Fibroblast of skin of left quadriceps (primary cell): ENCODE measurements at places on chromosomes 11 and 22.
A peak's percentile ranks its signal among the peaks of the same experiment; 100 is the strongest.

DNA sequence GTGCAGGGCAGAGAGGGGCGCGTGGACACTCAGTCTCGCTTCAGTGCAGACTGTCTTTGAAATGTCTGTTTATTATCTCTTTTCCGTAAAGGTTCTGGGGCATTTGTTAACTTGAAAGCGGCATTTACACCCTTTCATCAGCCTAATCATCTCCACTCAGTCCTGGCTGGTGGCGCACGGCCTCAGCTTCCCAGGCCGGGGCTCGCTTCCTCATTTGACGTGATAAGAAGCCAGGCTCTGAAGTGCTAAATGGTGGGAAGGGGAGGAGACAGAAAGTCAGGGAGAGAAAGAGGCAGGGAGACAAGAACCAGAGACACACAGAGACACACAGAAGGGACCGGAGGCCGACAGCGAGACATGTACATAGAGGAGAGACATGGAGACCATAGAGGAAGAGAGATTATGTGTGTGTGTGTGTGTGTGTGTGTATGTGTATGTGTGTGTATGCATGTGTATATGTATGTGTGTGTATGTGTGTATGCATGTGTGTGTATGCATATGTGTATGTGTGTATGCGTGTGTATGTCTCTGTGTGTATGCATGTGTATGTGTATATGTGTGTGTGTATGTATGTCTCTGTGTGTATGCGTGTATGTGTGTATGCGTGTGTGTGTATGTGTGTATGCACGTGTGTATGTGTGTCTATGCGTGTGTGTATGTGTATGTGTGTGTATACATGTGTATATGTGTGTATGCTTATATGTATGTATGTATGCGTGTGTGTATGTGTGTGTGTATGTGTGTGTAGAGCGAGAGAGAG is 101.5 kb downstream of the ST3GAL4 start:
- DNase-seq, result no peak

DNA sequence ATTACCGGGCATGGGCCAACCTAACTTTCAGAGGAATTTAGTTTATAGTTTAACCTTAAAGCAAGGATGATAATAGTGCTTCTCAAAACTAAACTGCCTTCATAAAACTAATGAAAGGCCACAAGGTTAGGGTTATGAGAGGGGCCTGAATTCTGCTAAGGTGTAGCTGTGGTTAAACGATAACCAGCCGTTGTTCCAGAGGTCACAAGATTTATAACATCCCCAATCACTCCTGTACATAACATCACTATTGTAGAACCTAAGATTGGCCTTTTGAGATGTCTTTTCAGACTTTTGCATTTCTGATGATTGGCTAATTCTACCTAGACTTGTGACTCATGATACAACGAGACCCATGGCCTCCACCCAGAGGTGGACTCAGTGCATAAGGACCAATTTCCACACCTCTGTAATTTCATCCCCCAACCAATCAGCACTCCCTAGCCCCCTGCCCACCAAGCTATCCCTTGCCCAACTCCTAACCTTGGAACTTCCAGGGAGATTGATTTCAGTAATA is 69.8 kb downstream of the ADAMTS15 start:
- no peak for DNase-seq

DNA sequence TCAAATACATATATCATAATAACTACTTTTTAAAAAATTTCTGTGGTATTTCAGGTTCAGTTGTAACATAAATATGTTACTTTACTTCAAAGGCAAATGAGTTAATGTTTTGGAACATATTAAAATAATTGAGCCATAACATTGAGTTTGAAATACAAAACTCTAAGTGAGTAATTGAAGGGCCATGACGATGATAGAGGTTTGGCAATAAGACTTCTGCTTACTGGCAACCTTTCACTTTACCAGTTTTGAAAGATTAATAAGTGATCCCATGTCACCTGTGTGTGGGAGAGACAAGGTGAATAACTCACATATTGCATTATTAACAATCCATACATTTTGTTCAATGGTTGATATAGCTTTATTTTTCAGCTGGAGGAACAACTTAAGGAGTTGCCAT is 144.4 kb downstream of the GRIA4 start:
- no peak for DNase-seq

DNA sequence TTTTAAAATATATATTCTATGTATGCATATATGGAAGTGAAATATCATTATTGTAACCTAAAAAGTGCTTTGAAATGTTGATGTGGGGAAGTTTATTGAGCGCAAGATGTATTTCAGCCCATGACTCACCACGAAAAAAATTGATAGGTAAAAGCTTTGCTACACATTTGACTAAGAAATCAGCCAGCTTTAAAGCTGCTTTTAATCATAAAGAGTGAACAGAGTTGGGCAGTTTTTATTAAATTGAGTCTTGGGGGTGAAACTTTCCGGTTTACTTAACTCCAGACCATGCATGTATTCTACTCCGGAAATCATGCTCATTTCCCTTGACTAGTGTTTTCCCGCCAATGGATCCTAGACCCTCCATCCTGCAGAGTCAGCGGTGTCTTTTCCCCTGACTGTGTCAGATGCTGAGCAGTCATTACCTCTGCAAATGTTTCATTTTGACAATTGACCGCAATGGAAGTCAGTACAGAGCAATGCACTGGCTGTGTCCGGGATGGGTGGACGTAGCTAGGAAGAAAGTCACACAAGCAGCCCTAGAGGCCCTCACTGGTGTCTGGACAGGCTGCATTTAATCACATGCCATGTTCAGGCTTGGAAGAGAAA is 47.2 kb upstream of the MPEG1 start:
- no peak for DNase-seq

DNA sequence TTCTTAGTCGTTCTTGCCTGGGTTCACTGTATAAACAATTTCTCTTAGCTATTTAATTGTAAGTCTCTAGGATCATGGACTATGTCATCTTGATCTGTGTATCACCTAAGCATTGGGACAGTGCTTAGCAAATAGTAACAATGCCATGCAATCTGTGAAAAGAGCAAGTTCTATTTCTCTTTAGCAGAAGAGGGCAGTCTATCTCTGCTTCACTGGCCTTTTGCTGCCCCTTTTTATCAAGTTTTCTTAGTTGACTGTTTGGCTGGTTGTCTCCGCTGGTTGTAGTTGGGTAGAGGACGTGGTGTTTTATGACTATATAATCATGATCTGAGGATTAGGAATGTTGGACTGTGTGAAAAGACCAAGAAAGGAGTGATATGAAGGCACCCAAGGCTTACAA is 315.0 kb downstream of the JRKL start:
- DNase-seq, result no peak

DNA sequence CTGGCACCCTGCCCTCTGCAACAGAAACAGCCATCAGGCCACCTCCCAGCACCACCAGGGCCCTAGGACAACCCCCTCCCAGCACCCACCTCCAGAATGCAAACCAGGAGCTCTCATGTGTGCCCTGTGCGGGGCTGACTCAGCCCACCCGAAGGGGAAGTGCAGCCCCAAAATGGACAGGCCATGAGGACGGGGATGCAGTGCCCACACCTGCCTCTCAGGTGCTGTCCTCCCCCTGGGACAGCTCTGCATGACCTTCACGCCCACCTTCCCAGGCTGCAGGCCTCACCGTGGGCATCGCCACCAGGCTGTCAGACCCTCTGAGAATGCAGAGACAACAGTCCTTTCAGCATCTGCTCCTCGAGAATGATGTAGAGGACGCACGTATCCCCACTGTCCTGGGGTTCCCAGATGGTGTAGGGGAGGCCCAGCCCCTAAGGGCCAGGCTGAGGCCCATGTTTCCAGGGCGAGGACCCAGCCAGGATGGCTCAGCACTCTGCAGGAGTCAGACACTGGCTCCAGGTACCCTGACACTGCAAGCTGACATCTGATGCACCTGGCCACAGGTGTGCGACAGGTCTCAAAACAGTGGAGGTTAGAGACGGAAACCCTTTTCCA is 13.5 kb downstream of the MOB2 start:
- no peak for DNase-seq

- no peak for DNase-seq
These were observed 34.4 kb downstream of the TP53I11 start for GRCh38 chr11:44916331-44916730.

- DNase-seq, result no peak
These were observed 83.9 kb downstream of the NCAM1 start for GRCh38 chr11:113045146-113045545.

DNA sequence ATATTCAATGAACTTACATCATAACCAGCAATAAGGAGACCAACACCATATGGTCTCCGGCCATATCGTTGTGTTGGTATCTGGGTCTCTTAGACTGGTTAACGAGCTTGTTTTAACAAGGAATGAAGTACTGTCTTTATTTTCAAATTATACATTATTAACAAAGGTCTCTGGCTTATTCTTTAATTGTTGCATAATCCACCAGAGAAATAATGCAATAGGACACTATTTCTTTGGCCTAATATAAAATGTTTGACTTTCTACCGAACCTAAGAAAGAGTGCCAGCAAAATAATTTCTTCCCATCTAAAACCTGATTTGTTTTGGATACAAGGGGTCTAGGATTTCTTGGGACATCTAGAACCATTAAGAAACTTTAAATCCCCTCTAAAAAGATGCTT is 6.4 kb downstream of the PSMA1 start:
- no peak for DNase-seq

- peak; percentile 37 for DNase-seq
These were observed 26.2 kb downstream of the TCP11L1 start for GRCh38 chr11:33065445-33066178.

DNA sequence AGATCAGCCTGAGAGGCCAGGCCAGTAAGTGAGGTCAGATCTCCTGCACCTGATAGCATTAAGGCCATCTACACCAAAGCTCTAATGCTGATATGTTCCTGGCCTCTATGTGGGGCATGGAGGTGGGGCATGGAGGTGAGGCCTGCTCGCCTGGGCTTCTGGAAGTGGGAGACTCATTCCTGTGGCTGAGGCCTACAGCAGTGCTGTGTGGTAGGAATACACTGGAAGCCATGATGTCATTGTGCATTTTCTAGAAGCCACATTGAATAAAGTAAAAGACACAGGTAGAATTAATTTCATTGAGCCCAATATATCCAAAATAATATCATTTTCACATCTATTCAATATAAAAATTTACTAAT is 2.7 kb downstream of the PNPLA3 start:
- DNase-seq, result no peak

- no peak for DNase-seq
These were observed 166.8 kb downstream of the CSNK2A3 start for GRCh38 chr11:11186249-11186648.

- no peak for DNase-seq
These were observed 86.0 kb upstream of the IZUMO1R start for GRCh38 chr11:94218372-94218771.

DNA sequence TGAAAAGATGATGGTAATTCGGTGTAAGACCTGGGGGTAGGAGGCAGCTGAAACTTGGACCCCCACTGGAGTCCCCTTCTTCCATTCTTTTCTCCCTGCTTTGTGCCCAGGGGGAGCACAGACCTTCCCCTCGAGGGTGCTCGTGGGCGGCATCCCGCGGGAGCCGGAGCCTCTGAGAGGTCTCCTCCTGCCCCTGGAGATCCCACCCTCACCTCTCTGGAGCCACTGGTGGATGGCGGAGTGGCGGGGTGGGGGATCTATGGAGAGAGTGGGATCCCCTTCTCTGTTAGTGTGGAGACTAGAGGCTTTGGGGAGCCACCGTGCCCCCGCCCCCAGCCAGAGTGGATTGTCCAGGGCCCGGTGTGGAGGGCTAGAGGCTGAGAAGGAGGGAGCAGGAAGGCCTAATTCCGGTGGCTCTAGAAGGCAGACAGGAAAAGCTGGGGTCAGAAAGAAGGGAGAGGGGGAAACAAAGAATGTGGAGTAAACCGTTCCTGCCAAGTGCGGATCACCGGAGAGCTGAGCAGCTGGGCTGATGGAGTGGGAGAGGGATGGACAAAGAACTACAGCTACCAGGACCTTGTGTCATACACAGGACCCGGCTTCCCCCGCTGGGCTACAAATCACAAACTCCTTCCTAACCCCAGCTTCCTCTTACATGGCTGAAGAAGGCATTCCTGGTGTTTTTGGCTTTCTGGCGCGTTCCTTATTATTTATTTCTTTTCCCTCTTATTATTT is 41.9 kb downstream of the KCNJ1 start:
- DNase-seq, result no peak

DNA sequence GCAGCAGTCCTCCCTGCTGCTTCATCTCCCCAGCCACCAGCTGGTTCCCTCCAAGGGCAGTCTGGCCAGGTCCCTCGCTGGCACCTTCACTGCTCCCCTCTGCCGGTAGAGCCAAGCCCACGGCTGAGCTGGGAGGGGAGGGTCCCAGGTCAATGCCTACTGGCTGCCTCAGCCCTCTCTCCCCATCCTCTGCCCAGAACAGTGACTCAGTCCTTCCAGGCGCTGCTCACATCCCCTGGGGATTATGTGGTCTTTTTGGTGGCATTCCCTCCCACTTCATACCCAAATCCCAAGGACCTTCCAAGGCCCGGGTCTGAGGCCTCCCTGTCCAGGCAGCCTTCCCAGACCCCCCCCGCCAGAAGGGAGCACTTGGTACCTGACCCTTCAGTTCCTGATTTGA is 44.9 kb downstream of the WNT7B start:
- DNase-seq, result peak; percentile 2

DNA sequence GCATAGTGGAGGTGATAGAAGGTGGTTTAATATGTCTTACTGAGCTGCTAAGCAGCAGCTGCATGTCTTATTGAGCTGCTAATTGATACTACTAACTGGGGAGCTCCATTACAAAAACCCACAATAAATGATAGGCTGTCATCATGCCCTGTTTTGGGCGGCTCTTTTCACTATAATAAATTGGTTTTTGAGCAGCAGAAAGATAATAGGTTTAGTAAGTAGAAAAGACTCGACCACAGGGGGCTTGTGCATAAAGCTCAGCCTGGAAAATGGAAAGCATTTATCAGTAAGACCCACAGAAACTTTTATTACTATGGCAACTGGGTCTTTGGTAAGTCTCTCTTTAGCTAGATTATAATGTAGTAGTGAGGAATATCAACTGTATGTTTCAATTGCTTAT is 117.6 kb downstream of the LDLRAD3 start:
- no peak for DNase-seq

GRCh38 chr22:24091551-24092420 is 80.7 kb downstream of the CABIN1 start:
- DNase-seq, result no peak

DNA sequence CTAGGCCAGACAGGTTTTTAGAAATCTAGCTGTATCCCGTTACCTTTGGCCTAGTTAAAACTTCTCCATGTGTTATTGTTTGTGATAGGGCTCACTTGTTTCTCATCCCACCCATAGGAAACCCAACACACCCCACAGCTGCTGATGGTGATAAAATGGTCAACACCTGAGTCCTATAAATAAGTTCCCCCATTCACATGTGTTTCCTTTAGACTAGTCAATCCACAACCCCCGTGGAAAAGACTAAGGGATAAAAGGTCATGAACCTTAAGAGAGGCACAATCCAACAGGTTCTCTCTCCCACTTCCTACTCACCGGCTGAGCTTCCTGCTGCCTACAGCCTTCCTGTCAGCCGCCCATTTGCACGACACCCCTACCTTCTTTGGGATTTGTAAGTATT is 768.4 kb downstream of the JRKL start:
- DNase-seq, result no peak

DNA sequence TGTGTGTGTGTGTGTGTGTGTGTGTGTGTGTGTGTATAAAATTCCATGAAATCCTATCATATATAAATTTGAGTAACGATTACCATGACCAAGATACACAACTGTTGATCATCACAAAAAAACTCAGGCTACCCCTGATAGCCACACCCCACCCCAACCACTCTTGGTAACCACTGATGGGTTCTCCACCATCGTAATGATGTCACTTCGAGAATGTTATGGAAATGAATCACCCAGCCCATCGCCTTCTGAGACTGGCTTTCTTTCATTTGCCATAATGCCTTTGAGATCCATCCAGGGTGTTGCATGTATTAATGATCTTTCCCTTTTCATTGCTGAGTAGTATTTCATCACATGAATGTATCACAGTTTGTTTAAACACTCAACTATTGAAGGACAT is 496.0 kb downstream of the MIAT start:
- DNase-seq, result no peak
